ENCODE measurements at places on chromosomes 11 and 22. TPM values are rescaled to one million over a fixed set of nuclear protein-coding genes. Genes with fewer than 3 reads are reported as not detected.

The ART1 gene
- total RNA-seq: not detected

GRCh38 chr11:117613521-117613920 is 183.5 kb downstream of the DSCAML1 start:
- no peak for DNase-seq

The OR8B3 gene
- not detected for total RNA-seq

- no peak for DNase-seq
These were observed 18.3 kb downstream of the RRAS2 start for GRCh38 chr11:14340721-14341120.

The ALDH3B2 gene
- 0.63 TPM for total RNA-seq

DNA sequence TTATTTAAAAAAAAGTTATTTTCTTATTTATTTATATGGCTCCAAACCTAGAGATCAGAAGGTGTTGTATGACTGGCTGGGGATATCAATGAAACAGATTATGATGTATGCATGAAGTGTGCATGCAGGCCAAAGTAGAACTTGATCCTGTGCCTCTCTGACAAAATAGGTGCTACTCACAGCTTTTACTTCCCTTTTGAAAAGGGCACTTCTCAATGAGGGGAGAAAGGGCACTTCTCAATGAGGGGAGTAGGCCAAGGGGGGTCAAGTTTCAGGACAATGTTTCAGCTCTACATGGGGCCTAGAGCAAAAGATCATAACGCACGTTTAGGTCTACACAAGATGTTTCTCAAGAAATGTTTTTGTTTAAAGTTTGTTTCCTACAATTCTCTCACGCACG is 397.5 kb downstream of the ETS1 start:
- DNase-seq: no peak

DNA sequence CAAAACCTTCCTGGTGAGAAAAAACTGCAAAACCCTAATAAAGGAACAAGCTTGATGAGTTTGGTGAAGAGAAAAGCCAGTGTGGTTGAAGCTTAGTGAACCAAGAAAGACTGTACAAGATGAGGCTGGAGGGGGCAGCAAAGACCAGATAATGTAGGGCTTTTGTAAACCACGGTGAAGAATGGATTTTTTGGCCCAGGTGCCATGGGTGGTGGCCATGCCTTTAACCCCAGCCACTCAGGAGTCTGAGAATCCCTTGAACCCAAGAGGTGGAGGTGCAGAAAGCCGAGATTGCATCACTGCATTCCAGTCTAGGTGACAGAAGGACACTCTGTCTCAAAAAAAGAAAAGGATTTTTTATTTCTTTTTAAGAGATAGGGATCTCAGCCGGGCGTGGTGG is 5.0 kb upstream of the ZDHHC5 start:
- DNase-seq: no peak

The NLRP14 gene
- 0.06 TPM for total RNA-seq

DNA sequence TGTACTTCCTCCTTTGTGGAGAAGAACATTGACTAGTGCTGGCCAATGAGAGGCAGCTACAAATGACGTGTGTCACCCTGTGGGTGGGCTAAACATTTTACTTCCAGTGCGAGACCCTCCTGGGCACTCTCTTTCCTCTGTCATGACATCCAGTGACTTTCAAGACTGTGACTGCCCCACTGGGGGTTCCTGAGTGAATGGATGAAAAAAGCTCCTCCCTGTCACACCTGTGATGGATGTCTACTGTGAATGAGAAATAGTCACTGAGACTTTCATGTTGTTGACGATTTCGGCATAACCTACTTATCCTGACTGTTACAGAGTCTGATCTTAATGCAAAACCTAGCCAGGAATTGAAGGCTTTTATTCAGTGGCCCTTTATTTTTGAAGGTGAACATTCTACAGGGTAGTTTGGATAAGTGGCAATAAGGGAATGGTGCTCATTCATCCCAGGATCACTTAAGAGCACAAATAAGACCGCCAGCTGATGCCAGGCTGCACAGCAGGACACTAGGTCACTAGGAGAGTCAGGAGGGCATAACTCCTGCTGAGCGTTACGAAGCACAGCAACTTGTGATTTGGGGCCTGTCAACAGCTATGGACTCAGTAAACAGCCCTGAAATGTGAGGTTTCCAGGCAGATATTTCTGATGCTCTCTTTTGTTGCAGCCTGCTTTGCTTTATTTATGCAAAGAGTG is 636.6 kb downstream of the NTM start:
- DNase-seq: no peak

GRCh38 chr11:84887055-84887629 is 740.0 kb downstream of the DLG2 start:
- DNase-seq: no peak

GRCh38 chr11:43693069-43693468 is 12.5 kb downstream of the HSD17B12 start:
- DNase-seq: no peak

The ZNF202 gene
- total RNA-seq: 8.6 TPM

The LPXN gene
- 11.8 TPM for total RNA-seq

The PITPNM1 gene
- 51.0 TPM for total RNA-seq

- no peak for DNase-seq
These were observed 18.5 kb downstream of the CD5 start for GRCh38 chr11:61120706-61121191.

The HTR3A gene
- total RNA-seq: 0.29 TPM

DNA sequence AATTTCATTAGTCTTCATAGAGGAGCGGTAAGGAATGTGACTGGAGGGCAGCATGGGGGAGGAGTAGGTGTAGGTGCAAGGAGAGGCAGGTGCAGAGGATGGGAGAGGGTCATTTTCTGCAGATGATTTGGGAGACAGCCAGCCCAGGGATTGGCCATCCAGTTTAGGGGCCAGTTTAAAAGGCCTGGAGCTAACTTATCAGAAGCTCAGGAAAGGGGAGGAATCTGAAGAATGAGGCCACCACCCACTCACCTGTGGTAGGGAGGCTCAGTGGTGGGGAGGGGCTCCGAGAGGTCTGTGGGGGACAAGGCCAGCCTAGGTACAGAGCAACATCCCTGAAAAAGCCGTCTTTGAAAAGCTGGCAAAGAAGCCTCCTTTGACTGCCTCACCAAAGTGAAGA is 110.8 kb upstream of the TMEM45B start:
- DNase-seq: no peak

The FLRT1 gene
- total RNA-seq: 3.8 TPM

- DNase-seq: no peak
These were observed 124.3 kb downstream of the ARHGAP20 start for GRCh38 chr11:110587972-110588371.

The SMIM38 gene
- 0.40 TPM for total RNA-seq

GRCh38 chr11:129750343-129751292 is 65.0 kb upstream of the TMEM45B start:
- peak; percentile 76 for DNase-seq

GRCh38 chr11:104161751-104162450 is 2.0 kb downstream of the PDGFD start:
- DNase-seq: peak; percentile 20

The LARGE1 gene
- 65.6 TPM for total RNA-seq

The SGSM1 gene
- 6.8 TPM for total RNA-seq

Data from mucosa of gallbladder (tissue), 1 donor.